ENCODE measurements at places on chromosomes 11 and 22.

- no peak for DNase-seq
Measured at GRCh38 chr11:8008212-8008611, 21.1 kb downstream of the EIF3F start.

- no peak for DNase-seq
Measured at GRCh38 chr11:20671856-20672546, 2.6 kb downstream of the NELL1 start.

GRCh38 chr11:117098269-117099232 lies at the start of gene SIK3:
Gene SIK3 (minus strand): TSS chr11:117098428. CDS start chr11:117098415, 13 bp downstream.
- peak; percentile 89 for DNase-seq

GRCh38 chr11:971092-971690 lies 45.5 kb downstream of the AP2A2 start:
- no peak for DNase-seq

DNA sequence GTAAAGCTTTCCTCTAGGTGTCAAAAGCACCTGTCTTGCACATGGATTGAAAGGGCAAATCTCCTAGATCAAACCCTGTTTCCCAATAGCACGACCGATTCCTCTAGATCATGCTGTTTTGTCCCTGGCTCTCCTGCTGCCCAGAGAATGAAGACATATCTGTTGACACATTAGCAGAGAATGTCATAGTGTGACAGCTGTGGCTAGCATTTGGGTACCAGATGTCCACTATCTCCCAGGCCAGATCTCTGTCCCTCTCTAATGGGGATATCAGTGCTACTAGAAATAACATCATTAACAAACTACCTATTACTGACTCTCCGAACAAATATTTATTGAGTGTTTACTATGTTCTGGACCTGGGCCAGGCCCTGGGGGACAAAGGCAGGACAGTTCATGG lies 72.4 kb upstream of the ISX start:
- no peak for DNase-seq

DNA sequence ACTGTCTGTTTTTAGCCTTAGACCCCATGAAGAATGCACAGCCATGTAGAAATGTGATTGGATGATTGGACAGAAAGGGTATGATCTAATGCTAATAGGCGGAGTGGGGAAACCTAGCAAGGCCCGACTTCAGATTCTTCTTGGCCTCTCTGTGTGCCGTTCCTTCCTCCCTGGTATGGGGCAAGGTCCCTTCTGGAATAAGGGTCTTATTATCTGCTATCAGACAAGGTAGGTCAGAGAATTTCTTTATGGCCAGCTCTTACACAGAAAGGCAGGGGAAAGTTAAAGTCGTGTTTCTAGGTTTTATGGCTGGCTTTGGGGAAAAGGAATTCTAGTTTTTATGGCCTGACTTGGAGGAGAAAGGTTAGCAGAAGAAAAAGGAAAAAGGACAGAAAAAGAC lies 30.6 kb downstream of the DBX1 start:
- no peak for DNase-seq

- peak; percentile 75 for DNase-seq
Measured at GRCh38 chr22:37633625-37634416, 5.6 kb upstream of the SH3BP1 start.

- DNase-seq: no peak
Measured at GRCh38 chr11:114197799-114198500, 98.2 kb upstream of the NNMT start.

DNA sequence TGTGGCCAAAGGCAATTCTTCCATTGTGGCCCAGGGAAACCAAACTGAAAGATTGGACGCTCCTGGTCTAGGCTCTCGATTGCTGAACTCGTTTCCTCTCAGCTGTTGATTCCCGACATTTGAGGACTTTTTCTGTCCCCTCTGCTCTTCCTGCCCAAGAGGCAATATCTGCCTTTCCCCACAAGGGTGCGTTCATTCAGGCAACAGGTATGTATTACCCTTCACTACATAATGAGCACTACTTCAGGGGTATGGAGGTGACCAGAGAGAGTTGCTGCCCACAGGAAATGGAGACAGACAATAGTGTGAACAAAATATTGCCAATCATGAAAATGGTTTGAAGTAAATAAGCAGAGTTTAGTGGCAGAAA lies 8.2 kb downstream of the PTH start:
- DNase-seq: no peak

Data from nucleus accumbens (tissue), 56 donors.